Stimulated activated CD8-positive, alpha-beta memory T cell treated with anti-CD3 and anti-CD28 coated beads, Interleukin-12 subunit alpha, Interleukin-12 subunit beta, amount 100 ng/mL, for 4 hours (primary cell): ENCODE measurements at places on chromosomes 11 and 22.

DNA sequence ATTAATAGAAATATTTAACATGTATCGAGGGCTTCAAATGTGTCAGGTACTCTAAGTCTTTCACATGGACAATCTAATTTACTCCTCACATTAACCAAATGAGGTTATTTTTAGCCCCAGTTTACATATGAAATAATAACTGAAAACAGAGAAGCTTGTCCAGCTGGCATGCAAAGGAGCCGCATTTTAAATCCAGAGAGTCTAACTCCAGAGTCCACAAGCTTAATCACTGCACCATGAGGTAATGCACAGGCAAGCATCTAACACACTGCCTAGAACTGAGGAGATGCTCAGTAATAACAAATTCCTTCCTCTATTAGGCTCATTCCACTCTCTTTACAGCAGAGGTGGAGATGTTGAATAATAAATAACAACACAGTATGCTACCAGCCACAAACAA lies 165.7 kb upstream of the GUCY1A2 start:
- no peak for DNase-seq

DNA sequence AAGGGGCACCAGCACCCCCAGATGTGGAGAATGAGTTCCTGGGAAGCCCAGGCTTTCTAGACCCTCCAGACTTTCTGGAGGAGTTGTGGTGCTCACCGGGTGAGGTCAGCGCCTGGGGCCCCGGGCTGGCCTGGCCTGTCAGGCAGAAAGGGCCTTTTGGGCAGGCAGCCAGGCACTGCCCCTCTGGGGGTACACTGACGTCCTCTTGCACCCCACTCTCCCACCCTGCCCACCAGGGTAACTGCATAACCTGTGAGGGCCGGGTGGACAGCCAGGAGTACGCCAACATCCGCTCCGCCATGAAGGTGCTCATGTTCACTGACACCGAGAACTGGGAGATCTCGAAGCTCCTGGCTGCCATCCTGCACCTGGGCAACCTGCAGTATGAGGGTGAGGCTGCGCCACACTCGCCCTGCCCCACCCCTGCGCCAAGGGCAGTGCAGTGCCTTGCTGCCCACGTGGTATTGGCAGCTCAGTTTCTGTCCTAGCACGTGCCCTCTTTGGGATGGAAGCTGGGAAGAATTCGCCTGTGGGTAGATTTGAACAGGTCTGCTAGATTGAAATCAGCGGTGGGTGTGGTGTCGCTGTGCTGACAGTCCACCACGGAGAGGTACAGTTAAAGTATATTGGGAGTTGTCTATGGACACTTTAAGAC lies 30.1 kb downstream of the MYO7A start:
- DNase-seq = no peak

DNA sequence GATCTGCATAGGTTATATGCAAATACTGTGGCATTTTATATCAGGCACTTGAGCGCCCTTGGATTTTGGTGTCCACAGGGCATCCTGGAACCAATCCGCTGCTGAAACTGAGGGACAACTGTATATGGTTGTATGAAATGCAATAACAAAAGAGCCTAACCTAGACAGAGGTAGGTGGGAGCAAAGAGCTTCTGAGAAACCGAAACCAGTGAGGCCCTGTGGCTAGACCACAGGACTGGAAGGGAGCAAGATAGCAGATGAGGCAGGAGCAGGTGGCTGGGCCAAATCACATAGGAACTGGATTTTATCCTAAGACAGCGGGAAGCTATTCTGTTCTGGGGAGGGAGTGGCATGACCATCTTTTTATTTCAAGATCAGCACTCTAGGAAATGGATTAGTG lies 30.1 kb downstream of the RCN1 start:
- no peak for DNase-seq

DNA sequence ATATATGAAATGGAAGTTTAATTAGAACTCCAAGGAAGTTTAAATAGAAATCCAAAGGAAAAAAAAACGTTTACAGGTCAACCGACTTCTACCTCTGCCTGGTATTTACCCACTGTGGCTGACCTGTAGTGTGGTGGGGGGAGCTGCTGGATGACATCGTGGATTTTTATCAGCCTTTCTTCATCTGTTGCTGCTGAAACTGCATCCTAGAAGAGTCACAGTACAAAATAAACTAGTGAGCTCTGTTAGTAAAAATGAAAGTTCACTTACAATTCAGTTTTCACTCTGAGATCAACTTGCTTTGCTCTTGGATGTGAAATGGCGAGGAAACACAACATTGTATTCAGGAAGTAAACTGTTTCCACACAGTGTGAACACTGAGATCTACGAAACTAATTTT lies 43.2 kb upstream of the TP53AIP1 start:
- DNase-seq = no peak

DNA sequence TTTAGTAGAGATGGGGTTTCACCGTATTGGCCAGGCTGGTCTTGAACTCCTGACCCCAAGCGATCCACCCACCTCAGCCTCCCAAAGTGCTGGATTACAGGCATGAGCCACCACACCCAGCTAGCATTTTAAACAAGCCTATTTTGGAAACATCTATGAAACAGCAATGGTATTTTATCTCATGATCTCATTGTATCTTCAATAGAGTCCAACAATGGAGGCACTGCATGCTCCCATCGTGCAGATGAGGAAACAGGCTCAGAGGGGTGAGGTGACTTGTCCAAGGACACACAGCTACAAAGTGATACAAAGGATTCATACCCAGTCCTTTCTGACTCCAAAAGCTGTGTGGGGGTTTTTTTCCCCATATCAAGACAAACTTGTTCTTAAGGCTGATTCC lies 39.0 kb upstream of the RTL6 start:
- DNase-seq = no peak

GRCh38 chr22:29879753-29880152 lies 3.2 kb upstream of the MTMR3 start:
- DNase-seq = no peak

- no peak for DNase-seq
Measured at GRCh38 chr11:75024764-75025211, 36.1 kb downstream of the NEU3 start.

- no peak for DNase-seq
Measured at GRCh38 chr11:43925932-43926505, 16.4 kb upstream of the C11orf96 start.

DNA sequence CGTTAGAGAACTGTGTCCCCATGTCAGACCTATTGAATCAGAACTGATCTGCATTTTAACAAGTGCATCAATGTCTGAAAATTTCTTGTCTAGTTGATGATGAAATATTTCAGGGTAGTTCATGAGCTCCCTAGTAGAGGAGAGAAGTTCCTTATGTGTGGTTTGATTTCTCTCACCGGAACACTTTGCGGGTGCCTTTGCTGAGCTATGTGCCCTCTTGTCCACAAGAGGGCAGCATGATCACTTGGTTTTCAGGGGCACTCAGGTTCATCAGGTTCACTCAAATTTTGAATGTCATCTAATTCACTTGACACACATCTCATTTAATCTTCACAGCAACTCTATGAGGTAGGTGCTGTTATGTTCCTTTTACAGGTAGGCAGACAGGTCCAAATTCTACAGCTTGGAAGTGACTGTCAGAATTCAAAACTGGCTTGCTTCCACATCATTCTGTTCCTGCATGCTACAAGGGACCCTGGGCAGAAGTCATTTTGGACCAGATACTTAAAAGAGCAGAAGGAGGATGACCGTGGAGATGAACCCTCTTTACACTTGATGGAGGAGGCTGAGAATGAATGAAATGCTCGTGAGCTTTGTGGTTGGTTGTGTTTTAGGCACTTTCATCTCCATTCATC lies 55.6 kb downstream of the P4HA3 start:
- no peak for DNase-seq

GRCh38 chr22:42156121-42156520 lies 25.5 kb upstream of the CYP2D6 start:
- no peak for DNase-seq

- DNase-seq = no peak
Measured at GRCh38 chr22:43249789-43250471, 63.0 kb upstream of the TTLL12 start.

DNA sequence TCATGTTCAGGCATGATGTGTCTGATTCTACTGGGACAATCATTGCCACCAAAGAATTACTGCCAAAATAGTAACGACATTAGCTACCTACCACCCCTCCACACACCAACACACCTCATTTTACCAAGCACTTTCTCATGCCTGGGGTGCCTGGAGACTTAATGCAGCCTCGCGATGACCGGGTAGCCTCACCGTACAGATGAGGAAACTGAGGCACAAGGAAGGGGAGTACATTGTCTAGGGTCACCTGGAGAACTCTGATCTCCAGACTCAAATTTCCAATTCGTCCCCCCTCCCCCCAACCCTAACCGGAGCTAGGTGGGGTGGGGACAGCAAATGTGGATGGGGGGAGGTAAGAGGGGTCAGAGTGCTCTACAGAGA lies 2.7 kb upstream of the RTN4RL2 start:
- DNase-seq = no peak

GRCh38 chr11:13388741-13389140 lies 74.3 kb downstream of the BTBD10 start:
- no peak for DNase-seq

GRCh38 chr22:48867891-48868290 lies 959.8 kb downstream of the BRD1 start:
- DNase-seq = no peak

GRCh38 chr22:36056980-36057379 lies 28.4 kb upstream of the RBFOX2 start:
- DNase-seq = no peak

DNA sequence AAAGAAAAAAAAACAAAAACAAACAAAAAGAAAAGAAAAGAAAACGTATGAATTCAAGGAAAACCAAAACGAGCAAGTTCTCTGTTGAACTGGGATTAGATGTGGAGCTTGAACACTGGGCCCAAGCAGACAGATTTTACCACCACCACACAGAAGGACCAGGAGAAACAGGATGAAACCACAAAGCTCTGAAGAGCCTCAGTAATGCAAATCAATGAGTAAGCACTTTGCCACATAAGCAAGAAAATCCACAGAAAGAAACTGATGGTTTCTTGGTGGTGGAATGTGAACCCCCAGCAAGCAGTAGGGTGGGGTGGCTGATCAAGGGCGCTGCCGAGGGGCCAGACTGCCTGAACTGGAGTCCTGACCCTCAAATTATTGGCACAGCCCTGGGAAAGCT lies 50.9 kb upstream of the NFRKB start:
- DNase-seq = no peak

GRCh38 chr11:43986327-43986726 lies 43.9 kb downstream of the C11orf96 start:
- DNase-seq = no peak
